Neuronal stem cell (in vitro differentiated cells): ENCODE measurements at places on chromosomes 7 and 10.

- DNase-seq = no peak
Measured at GRCh38 chr10:73494877-73495225, 973 bp downstream of the PPP3CB start.

DNA sequence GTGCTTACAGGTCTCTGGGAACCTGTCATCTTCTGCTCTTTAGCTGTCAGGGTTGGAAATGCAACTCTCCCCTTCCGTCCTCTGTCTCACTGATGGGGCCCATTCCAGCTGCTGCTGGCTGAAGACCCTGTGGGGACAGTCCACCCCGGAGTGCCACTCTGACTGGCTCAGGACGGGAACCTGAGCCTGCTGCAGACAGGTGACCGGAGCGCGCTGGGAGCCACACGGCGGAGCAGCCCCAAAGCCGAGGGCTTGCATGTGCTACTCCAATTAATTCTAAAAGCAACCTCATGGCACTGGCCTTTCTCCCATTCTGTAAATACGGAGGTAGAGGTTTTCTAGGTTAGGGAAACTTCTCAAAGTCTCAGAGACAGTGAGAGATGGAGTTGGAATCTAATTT is 223.5 kb upstream of the PITRM1 start:
- DNase-seq = no peak

DNA sequence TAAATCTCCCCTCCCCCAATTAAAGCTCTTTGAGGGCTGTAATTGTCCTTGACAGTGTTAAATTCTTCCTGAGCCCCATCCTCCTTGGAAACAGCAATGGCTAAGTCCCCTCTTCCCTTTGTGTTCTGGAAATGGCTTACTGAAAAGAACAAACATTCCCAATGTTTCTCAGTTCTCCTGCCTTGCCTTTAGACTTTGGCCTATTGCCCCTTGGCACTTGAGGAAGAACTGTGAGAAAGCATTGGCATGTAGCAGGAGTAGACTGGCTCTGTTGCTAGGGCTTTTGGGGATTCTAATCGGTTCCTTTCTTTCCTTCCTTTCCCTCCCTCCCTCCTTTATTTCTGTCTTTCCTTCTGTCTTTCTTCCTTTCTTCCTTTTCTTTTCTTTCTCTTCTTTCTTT is 463.3 kb upstream of the PODXL start:
- DNase-seq = no peak

GRCh38 chr7:50657912-50658311 is 92.7 kb upstream of the DDC start:
- no peak for DNase-seq

DNA sequence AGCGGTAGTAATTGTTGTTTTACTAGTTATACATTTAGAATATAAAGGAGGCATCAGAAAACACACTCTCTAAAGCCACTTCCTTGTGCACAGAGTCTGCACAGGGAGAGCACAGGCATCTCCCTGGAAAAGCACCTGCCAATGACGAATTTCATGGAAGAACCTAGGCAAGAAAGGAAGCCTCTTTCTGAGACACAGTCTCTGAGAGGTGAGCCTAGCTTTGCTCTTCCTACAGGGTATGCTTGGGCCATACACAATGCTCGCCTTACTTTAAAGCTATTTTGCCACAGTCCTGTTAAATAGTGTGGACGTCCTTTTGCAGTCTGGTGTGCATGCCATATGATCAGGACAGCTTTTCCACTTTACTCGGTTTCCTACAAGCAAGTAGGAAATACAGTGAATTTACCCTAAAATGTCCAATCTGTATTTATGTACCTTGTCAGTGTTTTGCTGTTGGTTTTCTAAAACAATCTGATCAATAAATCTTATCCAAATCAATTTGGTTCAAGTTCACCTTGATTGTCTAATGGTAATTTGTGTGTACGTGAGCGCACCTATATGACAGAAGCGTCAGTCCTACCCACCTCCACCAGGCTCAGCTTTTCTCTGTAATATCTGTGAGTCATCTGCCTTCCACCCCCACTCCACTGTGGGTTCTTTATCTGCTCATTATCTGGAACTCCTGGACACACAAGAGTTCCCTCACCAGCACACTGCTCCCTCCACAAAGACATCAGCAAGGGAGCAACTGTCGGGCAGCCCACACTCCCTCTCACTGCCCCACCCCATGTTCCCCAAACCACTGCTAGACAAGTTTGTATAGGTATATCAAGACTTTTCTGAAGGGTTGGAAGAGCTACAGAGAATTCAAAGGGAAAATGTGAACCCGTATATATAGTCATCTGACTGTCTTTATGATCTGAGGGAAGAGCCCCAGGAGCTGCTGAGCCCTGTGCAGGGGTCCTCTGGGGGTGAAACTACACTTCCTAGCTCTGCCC is 65.2 kb downstream of the KLHDC10 start:
- DNase-seq = no peak

- no peak for DNase-seq
Measured at GRCh38 chr7:103706805-103707204, 260.8 kb upstream of the SLC26A5 start.

DNA sequence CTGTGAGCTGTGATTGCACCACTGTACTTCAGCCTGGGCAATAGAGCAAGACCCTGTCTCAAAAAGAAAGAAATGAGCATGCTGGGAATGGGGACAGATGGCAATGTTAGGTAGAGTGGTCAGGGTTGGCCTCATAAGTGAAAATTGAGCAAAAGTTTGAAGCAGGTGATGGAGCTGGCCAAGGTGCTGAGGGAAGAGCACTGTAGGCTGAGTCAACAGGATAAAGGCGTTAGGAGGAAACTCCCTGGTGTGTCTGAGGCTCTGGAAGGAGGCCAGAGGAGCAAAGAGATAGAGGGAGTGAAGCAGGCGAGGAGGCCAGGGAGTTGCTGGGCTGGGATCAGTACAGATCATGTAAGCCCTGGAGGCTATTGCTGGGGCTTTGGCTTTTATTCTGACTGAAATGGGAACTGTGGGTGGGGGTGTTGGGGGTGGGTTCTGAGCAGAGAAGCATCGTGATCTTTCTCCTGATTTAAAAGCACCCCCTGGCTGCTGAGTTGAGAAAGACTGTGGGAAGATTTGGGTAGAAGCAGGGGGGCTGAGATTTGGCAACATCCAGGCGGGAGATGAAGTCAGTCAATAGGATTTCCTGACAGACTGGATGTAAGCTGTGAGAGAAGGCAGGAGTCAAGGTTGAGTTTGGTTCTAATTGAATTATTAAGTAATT is 52.5 kb upstream of the VKORC1L1 start:
- no peak for DNase-seq

DNA sequence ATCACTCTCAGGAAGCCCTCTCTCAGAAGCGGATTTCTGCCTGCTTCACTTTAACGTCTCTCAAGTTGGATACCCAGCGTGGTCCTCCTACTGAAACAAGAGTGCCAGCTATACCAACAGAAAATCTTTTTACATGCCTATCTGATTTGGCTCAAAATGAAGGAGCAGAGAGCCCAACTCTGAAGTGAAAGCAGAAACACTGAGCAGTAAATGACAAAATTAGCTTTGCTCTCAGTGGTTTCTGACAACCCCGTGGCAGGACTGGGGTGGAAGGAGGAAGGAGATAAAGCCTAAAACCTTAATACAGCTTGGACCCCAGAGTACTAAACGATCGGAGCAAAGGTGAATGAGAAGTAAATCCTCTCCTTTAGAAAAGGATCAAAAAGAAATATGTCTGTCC is 25.1 kb upstream of the GPR37 start:
- no peak for DNase-seq

DNA sequence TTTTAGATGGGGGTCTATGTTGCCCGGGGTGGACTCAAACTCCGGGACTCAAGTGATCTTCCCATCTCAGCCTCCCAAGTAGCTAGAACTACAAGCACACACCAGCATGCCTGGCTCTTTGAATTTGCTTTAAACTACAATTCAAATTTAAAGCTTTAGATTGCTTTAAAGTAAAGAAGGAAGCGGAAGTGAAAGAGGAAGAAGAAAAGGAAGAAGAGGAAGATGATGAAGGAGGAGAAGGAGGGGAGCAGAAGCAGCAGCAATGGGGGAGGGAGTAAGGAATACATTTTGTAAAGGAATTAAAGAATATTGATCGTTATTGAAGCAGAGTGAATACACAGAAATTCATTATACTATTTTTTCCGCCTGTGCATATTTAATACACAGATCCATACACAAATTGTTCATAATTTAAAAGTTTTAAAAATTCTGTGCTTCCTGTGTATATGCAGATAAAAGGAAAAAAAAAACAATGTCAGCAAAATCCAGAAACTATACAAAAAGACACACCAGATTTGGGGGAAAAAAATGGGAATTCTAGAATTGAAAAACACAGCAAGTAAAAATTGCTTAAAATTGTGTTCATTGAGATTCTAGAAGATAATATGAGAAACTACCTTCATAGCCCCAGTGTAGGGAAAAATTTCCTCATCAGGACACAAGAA is 60.8 kb upstream of the KCNMA1 start:
- no peak for DNase-seq

DNA sequence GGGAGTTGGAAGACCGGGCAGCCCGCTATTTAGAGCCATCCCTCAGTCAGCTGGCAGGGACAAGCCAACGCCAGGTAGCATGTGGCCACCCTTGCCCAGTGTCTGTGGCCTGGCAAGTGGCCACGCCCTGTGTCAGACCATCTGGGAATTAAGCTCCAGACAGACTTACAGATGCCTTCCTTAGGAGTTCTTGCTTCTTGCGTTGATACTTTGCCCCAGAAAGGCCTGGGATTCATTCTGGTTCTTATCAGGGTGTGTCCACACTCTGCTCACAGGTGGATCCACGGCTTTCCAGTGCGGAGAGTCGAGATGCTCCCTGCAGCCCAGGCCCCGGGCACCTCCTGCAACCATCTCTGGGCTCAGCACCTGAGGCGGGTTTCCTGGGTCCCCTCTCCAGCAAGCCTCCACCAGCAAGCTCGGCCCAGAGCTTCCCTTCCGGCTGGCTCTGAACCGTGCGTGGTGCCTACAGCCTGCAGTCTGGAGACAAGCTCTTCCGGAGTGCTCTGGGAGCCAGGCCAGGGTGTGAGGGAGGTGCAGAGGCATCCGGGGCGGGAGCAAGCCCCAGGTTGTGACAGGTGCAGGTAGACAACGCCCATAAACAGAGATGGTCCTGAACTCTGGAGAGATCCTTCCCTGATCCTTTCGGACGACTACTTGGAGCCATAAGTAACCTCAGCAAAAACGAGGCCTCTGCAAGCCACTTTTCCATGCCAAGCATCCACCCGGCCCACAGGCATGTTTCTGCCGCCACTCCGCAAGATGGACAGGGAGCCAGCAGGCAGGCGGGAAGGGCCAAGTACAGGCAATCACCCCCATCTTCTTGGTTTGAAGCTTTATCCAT is 32.3 kb upstream of the PPIF start:
- DNase-seq = no peak

GRCh38 chr7:151763420-151763984 is 113.4 kb downstream of the PRKAG2 start:
- no peak for DNase-seq
